Activated CD4-positive, alpha-beta T cell treated with anti-CD3 and anti-CD28 coated beads for 48 hours (primary cell): ENCODE measurements at places on chromosomes 7 and 10.

DNA sequence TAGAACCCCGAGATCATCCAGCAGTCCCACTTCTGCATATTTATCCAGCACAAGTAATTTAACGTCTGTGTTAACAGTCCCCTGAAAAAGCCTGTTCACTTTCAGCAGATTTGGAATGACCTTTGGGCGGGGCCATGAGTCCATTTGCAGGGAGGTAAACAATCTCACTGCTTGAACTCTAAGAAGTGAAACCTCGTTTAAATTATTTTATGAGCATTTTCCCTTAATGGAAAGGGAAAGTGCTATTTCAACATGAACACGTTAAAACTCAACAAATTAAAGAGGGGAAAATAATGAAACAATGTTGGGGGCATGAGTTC is 282.8 kb downstream of the GATA3 start:
- DNase-seq, result no peak

GRCh38 chr10:1196656-1197055 is 140.5 kb downstream of the WDR37 start:
- DNase-seq, result no peak

GRCh38 chr7:14835384-14835783 is 67.2 kb downstream of the DGKB start:
- no peak for DNase-seq

- no peak for DNase-seq
Observed at GRCh38 chr7:135712182-135712782, 15.7 kb downstream of the SLC13A4 start.

DNA sequence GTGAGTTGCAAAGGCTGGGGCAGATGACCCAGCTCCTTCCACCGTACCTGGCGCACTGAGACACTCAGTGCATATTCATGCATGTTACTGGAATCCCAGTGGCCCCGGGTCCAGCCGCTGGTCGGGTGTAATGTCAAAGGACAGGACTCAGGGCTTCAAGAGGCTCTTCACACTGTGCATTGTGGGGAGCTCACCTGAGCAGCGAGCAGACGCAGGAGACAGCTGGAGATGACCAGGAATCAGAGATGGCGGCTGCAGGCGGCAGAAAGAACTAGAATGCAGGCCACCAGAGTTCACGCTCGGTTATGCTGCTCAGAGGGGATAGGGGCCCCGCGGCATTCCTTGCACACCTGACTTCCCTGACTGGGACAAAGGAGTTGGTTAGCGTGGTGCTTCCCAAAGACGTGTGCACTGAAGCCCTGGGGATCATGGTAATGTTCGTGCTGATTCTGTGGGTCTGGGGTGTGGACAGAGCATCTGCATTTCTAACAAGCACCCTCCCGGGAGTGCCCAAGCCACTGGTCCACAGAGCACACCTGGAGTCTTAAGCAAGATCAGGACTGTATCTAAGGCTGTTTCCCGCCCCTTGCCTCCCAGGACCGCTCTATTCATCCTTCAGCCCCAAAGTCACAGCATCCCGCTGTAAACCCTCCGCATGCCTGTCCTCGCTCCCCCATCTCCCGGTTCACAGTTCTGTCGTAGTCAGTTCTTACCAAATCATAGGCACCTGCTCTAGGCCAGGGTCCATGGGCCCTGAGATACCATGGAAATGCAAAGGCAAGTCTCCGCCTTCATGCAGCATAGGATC is 71.0 kb downstream of the MKI67 start:
- no peak for DNase-seq

GRCh38 chr7:36037121-36037662 is 115.9 kb upstream of the EEPD1 start:
- no peak for DNase-seq

GRCh38 chr10:89373916-89374711 is 3.7 kb upstream of the IFIT1B start:
- no peak for DNase-seq

DNA sequence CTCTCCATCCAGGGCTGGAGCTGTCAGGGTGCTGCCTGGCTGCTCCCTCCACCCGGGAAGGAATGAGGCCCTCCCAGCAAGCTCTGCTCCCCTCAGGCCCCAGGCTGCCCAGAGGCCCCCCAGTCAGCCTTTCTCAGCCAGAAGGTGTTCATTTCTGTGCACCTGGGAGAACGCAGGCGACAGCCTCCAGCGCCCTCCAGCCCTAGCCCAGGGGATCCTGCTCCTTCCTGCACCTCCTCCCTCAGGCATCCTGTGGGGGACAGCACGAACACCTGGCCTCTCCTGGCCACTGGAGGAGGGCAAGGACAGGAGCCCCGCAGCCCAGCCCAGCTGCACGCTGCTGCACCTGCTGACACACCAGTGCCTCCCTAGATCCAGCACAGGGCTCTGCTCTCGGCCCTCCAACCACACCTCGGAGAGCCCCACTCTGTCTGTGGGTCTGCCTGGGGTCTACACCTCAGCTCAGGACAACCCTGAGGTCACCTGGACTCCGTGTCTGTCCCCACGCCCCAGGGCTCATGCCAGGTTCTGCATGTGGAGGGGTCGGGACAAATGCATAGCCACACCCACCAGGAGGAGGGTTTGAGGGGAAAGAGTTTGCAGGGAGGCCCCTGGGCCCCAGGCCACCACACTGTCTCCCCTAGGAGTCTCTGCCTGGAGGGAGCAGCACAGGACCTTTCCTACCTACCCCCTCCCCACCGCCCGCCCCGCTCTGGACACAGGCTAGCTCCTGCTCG is 7.4 kb upstream of the PWWP2B start:
- DNase-seq, result peak; percentile 34

GRCh38 chr7:50138101-50138500 is 45.1 kb upstream of the ZPBP start:
- DNase-seq, result no peak

DNA sequence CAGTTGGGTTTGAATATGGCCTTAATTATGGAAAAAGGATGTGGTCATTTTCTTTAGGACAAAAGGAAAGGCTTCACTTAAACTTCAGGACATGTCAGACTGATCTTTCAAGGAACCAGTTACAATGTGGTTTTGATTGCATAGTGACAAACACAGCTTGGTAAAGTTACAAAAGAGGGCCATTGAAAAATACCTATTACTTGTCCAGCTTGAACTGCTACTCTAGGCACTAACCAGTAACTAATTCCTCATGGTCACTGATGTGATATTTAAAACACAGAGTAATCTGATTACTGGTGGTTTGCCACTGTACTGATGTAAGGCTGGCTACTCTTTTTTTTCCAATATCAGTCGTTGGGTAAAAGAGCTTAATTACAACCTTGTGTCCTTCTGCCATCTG is 22.6 kb downstream of the TES start:
- DNase-seq, result no peak

DNA sequence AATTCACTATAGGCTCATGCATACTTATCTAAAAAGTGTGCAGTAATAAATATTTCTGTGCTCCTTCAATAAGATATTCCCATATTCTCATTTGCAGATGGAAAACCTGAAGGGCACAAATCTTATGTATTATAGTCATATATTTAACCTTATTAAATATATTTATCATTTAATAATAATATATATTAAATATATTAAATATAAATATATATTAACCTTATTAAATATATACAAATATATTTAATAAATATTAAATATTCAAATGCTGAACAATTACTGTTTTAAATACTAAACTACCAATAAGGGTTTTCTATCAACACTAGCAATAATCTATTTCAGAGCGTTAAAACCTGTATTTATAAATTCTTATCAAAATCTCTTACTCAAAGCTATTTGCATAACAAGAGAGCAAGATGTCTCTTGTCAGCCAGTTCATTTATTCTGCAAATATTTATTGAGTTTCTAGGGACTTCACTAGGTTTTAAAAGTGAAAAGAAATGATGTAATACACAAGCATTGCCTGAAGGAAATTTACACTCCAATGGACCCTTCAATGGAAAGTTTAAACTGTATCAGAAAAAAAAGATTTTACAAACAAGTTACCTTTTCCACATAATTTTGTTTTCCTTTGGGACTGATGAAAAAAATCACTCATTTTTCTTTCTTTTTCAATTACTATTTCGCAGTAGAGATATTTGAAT is 159.2 kb downstream of the AGMO start:
- no peak for DNase-seq

DNA sequence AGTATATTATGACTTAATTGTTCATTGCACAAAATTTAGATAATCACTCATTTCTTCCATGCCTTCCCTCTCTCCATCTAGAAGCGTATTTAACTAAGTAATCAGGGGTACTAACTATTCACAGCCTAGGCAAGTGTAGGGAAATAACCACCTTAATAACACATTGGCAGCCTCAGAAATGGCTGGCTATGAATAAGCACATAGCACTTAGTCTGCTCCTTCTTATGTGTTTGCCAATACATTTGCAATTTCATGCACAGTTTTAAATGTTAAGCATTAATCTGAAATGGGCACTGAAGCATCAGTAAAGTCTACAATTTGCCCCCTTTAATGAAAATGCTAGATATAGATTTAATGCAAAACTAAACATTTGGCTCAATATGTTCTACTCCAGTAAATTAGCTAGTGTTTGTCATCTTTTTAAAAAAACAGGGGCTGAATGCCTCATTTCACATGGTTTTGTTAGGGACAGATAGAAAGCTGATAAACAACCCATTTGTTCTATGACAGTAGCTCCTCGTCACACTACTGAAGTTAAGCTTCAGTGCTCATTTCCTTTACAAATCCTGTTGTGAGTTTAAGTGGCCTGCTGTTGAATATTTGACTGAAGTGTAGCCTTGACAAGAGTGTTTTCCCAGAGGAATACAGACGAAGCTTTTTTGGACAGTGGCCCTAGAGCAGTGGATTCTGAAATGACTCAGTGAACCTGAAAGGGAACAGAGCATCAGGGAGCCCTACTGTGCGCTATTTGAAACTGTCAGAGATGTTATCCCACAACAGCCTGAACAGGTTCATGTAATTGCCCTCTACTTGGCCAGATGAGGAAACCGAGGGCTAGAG is 30.5 kb downstream of the HHEX start:
- no peak for DNase-seq

GRCh38 chr7:6640246-6640721 is 3.2 kb downstream of the ZNF316 start:
- peak; percentile 73 for DNase-seq

GRCh38 chr7:93861325-93861949 is 29.1 kb downstream of the TFPI2 start:
- DNase-seq, result no peak

DNA sequence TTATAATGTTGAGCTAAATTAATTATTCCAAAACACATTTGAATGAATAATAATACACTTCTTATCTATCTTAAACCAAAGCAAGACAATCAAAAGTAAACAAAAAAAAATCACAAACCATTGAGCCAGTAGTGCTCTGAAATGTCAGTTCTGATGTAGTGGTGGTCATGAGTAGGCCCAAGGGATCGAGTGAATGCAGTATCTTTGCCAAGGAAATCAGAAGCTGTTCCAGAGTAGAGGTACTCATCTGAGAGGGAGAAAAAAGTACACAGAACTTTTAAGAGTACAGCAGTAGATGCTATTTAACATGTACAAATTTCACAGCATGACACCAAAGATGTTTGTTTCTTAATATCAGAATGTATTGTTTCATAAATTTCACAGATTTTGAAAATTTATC is 121.5 kb downstream of the SEMA3D start:
- DNase-seq, result no peak

GRCh38 chr7:137590071-137590755 is 246.7 kb upstream of the PTN start:
- no peak for DNase-seq

GRCh38 chr7:75843613-75844116 is 30.1 kb upstream of the CCL24 start:
- no peak for DNase-seq

DNA sequence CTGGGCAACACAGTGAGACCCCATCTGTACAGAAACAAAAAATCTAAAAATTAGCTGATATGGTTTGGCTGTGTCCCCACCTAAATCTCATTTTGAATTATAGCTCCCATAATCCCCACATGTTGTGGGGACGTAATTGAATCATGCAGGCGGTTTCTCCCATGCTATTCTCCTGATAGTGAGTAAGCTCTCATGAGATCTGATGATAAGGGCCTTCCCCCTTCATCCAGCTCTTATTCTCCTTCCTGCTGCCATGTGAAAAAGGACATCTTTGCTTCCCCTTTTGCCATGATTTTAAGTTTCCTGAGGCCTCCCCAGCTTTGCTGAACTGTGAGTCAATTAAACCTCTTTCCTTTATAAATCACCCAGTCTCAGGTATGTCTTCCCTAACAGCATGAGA is 136.5 kb downstream of the SFMBT2 start:
- no peak for DNase-seq

DNA sequence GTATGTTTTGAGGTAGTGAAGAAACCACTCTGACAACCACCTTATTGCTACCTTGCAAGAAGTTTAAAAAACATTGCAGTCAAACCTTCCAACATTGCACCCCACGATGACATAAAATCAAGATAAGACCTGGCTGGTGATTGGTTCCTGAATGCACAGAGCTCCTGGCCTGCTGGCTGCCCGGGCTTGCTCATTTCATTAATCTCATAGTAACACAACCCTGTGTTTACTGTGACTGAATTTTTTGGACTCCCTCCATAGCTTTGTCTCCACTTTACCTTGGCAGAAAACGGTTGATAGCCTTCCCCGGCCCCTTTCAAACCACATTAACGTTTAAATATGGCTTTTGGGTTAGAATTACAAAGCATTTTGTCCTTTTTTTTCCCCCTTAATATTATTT is 27.5 kb downstream of the VWA2 start:
- no peak for DNase-seq

GRCh38 chr10:60834401-60834800 is 56.1 kb downstream of the CDK1 start:
- no peak for DNase-seq

GRCh38 chr7:93559639-93560491 is 14.7 kb downstream of the CALCR start:
- no peak for DNase-seq

GRCh38 chr10:9305018-9305655 is 1250.6 kb downstream of the GATA3 start:
- no peak for DNase-seq

DNA sequence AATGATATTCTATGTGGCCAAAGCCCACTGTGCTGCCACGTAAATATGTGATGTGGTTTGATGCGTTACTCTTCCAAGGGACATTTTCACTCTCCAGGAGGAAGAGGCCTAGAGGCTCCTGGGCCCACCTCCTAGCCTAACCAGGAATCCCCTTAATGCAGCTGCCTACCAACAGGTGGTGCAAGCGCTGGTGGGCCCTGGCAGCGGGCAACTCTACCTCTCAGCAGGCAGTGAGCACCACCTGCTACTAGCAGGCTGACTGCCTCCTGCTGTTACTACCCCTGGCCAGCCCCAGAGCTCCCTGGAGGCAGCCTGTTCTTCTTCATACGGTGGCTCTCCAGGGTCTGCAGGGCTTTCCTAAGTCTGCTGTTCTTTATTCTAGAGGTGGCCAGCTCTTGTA is 62.8 kb downstream of the CDH23 start:
- DNase-seq, result no peak

- no peak for DNase-seq
Observed at GRCh38 chr7:1886361-1887064, 216.4 kb downstream of the ELFN1 start.

DNA sequence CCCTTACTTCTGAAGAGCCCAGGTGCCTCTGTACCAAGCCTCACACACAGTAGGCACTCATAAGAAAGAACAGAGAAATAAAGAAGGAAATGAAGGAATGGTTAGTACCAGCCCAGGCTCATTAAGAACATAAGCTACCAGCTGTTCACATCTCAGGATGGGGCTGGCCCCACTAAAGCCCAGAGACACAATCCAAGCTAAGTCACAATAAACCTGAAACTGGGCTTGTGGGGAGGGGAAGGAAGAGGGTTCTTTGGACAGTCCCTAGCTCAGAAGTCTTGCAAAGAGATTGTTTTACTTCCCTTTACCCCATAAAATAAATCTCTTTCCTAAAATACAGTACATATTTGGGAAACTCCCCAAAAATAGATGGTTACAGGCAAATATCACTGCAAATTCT is 24.3 kb downstream of the FBXW4 start:
- DNase-seq, result no peak
